ENCODE measurements at places on chromosomes 7 and 10.
A peak's percentile ranks its signal among the peaks of the same experiment; 100 is the strongest.

DNA sequence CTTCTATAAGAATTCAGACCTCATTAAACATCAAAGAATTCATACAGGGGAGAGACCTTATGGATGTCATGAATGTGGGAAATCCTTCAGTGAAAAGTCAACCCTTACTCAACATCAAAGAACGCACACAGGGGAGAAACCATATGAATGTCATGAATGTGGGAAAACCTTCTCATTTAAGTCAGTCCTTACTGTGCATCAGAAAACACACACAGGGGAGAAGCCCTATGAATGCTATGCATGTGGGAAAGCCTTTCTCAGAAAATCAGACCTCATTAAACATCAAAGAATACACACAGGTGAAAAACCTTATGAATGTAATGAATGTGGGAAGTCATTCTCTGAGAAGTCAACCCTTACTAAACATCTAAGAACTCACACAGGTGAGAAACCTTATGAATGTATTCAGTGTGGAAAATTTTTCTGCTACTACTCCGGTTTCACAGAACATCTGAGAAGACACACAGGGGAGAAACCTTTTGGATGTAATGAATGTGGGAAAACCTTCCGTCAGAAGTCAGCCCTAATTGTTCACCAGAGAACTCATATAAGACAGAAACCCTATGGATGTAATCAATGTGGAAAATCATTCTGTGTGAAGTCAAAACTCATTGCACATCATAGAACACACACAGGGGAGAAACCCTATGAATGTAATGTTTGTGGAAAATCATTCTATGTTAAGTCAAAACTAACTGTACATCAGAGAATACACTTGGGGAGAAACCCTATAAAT lies 24.1 kb downstream of the ZNF37A start:
- no peak overlapping the region for H3K4me3 ChIP-seq
- peak; percentile 20 for DNase-seq
- no peaks in the 10 kb centered on the region for H3K4me1 ChIP-seq
- no peak overlapping the region for H3K27ac ChIP-seq
- peaks cover 29% of the 10 kb centered on the region for H3K36me3 ChIP-seq

- no peak for DNase-seq
- no peaks in the 10 kb centered on the region for H3K36me3 ChIP-seq
- H3K27ac ChIP-seq, result no peak within 1 kb of the TSS
- H3K4me1 ChIP-seq, result no peaks in the 10 kb centered on the region
- H3K4me3 ChIP-seq, result no peak within 1 kb of the TSS
Observed at GRCh38 chr10:93566435-93567276, at the start of gene FFAR4. TSS of gene FFAR4 (plus strand) at chr10:93566665. CDS start at chr10:93566721, 56 bp downstream.

GRCh38 chr7:123271231-123271630 lies 71.5 kb upstream of the SLC13A1 start:
- DNase-seq, result no peak
- no peak overlapping the region for H3K27ac ChIP-seq
- H3K4me1 ChIP-seq, result no peaks in the 10 kb centered on the region
- no peak overlapping the region for H3K4me3 ChIP-seq
- no peaks in the 10 kb centered on the region for H3K27me3 ChIP-seq

- H3K4me1 ChIP-seq, result peaks cover 6% of the 10 kb centered on the region
- H3K27me3 ChIP-seq, result peaks cover 17% of the 10 kb centered on the region
- no peaks in the 10 kb centered on the region for H3K36me3 ChIP-seq
- no peak overlapping the region for H3K4me3 ChIP-seq
Observed at GRCh38 chr10:75429159-75429827, 2.1 kb upstream of the LRMDA start.

DNA sequence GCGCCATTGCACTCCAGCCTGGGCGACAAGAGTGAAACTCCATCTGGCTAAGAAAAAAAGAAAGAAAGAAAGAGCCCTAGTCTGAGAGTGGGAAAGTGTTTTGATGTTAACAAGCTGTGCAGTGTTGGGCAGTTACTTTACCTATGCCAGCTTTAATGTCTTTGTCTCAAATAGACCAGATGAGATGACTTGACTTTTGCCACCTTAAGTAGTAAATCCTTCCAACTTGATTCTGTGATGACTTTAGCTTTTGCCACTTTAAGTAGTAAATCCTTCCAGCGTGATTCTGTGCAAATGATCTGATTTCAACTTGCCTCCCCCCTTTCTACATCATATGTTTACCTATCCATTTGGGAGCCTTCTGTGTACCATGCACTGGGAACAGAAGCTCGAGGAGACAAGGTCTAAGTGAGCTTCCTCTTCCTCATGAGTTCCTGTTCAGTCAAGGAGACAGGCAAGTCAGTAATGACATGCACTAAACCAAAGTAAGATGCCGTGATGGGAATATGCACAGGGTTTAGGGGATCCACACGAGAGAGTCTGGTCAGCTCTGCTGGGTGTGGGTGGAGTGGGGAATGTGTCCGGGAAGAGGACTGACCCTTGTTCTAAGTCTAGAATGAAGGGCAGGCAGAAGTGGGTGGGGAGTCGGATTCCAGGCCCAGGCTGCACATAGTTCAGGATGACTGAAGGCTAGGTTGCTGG lies 17.2 kb downstream of the INPP5F start:
- H3K27me3 ChIP-seq, result no peaks in the 10 kb centered on the region
- no peak overlapping the region for H3K4me3 ChIP-seq
- H3K27ac ChIP-seq, result peak overlapping the region; percentile 38
- H3K36me3 ChIP-seq, result no peaks in the 10 kb centered on the region
- peaks cover 3% of the 10 kb centered on the region for H3K4me1 ChIP-seq

DNA sequence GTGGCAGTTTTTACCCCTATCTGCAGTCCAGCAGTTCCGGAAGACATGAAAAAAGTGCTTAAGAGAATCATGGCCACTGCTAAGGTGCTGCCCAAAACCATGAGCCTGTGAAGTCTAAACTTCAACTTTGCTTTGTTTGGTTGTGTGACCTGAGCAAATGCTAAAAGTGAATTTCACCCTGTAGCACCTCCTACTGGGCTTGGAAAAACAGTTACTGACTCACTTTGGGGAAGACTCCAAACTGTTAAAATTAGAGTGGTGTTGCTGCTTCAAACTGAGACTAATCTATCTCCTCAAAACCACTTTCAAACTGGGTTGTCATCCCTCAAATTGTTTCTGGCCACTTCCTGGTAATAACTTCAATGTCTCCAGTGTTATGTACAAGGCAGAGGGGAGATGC lies 21.3 kb downstream of the MKX start:
- peaks cover 11% of the 10 kb centered on the region for H3K4me1 ChIP-seq
- H3K4me3 ChIP-seq, result no peak overlapping the region
- no peaks in the 10 kb centered on the region for H3K36me3 ChIP-seq
- peak overlapping the region; percentile 4 for H3K27ac ChIP-seq
- H3K27me3 ChIP-seq, result 0 out of 2 replicates have a peak, but pooled peaks cover 1% of the 10 kb centered on the region

- no peaks in the 10 kb centered on the region for H3K4me1 ChIP-seq
- H3K36me3 ChIP-seq, result no peaks in the 10 kb centered on the region
- DNase-seq, result no peak
- no peak overlapping the region for H3K4me3 ChIP-seq
Observed at GRCh38 chr10:86345296-86345858, 21.2 kb downstream of the GRID1 start.

GRCh38 chr10:71777213-71777985 lies 4.1 kb upstream of the VSIR start:
- H3K27ac ChIP-seq, result no peak overlapping the region
- H3K36me3 ChIP-seq, result no peaks in the 10 kb centered on the region
- peaks cover 38% of the 10 kb centered on the region for H3K27me3 ChIP-seq
- H3K4me3 ChIP-seq, result no peak overlapping the region
- no peak for DNase-seq

- H3K27me3 ChIP-seq, result no peaks in the 10 kb centered on the region
- no peak overlapping the region for H3K4me3 ChIP-seq
- peak overlapping the region; percentile 90 for H3K27ac ChIP-seq
- peaks cover 14% of the 10 kb centered on the region for H3K4me1 ChIP-seq
- DNase-seq, result no peak
- peaks cover 13% of the 10 kb centered on the region for H3K36me3 ChIP-seq
Observed at GRCh38 chr10:132699411-132700155, 86.4 kb downstream of the NKX6-2 start.

GRCh38 chr7:109158246-109158645 lies 588.6 kb downstream of the DNAJB9 start:
- DNase-seq, result no peak
- no peaks in the 10 kb centered on the region for H3K27me3 ChIP-seq
- H3K4me1 ChIP-seq, result no peaks in the 10 kb centered on the region
- H3K4me3 ChIP-seq, result no peak overlapping the region

DNA sequence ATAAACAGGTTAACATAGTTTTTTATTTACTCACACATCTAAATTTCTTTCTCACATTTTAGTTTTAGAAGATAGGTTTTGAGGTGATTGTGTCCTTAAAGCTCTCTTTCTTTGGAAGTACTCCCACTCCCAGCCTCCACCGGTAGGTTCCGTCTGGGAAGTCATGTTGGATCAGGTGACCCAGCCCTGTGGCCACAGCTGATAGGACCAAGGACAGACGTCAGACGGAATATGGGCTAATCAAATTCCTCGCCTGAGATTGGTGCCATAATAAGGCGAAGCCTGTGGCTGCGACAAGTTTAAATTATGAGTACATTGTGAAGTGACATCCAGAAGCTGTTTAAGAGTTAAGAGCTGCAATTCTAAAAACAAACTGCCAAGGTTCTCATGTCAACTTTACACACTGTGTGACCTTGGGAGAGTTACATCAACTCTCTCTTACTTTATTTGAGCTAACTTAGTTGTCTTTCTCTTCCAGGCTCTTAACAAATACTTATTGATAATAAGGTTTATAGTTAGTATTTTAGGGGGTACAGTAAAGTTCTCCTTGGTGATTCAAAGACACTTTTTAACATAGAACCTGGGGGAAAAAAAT lies 133.6 kb downstream of the NPY start:
- peaks cover 2% of the 10 kb centered on the region for H3K27me3 ChIP-seq
- H3K4me1 ChIP-seq, result no peaks in the 10 kb centered on the region
- no peak for DNase-seq

DNA sequence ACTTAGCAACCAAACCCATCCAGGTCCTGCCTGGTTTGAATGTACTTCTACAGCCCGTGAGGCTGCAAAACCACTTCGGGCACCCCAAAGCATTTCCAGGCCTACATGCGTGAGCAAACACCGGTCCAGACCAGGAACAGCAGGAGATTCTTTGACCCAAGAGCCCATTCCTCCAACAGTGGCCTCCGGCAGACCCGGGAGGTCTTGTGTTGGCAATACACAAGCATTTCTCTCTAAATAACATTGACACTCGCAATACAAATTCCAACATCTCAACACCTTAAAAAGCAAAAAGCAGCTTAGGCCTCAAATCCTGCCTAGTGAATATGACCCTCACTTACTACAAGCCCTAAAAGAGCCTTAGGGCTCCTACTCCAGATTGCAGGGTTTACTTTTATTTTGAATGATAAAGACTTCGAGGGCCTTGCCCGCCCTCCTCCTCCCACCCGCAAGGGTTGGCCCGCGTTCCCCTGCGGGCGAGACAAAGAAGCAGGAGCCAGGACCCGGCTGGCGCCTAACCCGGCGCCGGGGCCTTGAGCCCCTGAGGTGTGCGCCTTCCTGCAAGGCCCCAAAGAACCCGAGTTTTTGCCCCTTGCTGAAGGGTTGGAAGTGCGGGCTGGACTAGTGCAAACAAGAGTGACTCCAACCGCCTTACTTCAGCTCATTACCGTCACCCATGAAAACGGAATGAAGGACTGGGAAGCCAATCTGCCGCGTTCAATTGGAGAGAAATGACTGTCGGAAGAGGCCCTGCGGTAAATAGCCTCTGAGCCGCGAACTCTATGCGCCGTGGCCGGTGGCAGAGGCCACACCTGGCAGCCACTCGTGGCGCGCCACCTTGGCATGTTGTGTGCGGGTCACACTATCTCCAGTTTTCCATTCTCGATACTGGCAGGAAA lies 3.4 kb upstream of the DLX6 start:
- no peak for DNase-seq
- H3K4me3 ChIP-seq, result no peak overlapping the region
- no peaks in the 10 kb centered on the region for H3K4me1 ChIP-seq
- H3K27ac ChIP-seq, result no peak overlapping the region
- no peaks in the 10 kb centered on the region for H3K36me3 ChIP-seq

GRCh38 chr10:72011468-72011867 lies 47.3 kb downstream of the CHST3 start:
- peaks cover 18% of the 10 kb centered on the region for H3K36me3 ChIP-seq
- H3K4me3 ChIP-seq, result no peak overlapping the region
- no peak for DNase-seq
- peaks cover 20% of the 10 kb centered on the region for H3K4me1 ChIP-seq
- H3K27me3 ChIP-seq, result no peaks in the 10 kb centered on the region

GRCh38 chr10:107899502-107900062 lies 735.1 kb upstream of the SORCS1 start:
- no peak overlapping the region for H3K27ac ChIP-seq
- no peaks in the 10 kb centered on the region for H3K36me3 ChIP-seq
- no peak overlapping the region for H3K4me3 ChIP-seq
- H3K27me3 ChIP-seq, result no peaks in the 10 kb centered on the region

DNA sequence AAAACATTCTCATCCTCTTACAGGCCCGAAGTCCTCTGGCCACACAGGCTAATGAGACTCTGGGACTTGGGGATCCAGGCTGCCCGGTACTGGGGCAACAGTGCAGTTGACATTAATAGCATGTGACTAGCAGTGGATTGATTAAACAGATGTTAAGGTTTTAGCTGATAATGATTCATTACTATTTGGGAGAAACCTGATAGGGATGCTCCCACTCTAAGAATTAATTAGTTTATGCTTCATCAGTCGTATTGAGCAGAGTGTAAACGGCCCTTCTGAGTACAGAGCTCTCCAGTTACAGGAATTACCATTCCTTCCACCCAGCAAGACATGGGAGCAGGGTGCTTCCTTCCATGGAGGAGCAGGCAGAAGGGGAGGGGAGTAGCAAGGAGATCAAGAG lies 82.7 kb downstream of the RPS24 start:
- no peak overlapping the region for H3K27ac ChIP-seq
- H3K27me3 ChIP-seq, result peaks cover 49% of the 10 kb centered on the region
- H3K4me3 ChIP-seq, result no peak overlapping the region
- no peak for DNase-seq
- H3K4me1 ChIP-seq, result no peaks in the 10 kb centered on the region

- H3K27ac ChIP-seq, result no peak overlapping the region
- no peak for DNase-seq
- H3K36me3 ChIP-seq, result no peaks in the 10 kb centered on the region
- no peaks in the 10 kb centered on the region for H3K27me3 ChIP-seq
- no peak overlapping the region for H3K4me3 ChIP-seq
Observed at GRCh38 chr7:17407229-17407628, 108.8 kb downstream of the AHR start.

- no peak overlapping the region for H3K27ac ChIP-seq
- no peaks in the 10 kb centered on the region for H3K27me3 ChIP-seq
- no peaks in the 10 kb centered on the region for H3K36me3 ChIP-seq
Observed at GRCh38 chr7:69782917-69783684, 184.8 kb downstream of the AUTS2 start.

- no peak for DNase-seq
- H3K4me3 ChIP-seq, result no peak overlapping the region
- H3K36me3 ChIP-seq, result no peaks in the 10 kb centered on the region
Observed at GRCh38 chr7:95602421-95602820, 6.1 kb upstream of the PDK4 start.
